Activated CD8-positive, alpha-beta memory T cell treated with anti-CD3 and anti-CD28 coated beads for 1 hour (primary cell): ENCODE measurements at places on chromosomes 7 and 10.

DNA sequence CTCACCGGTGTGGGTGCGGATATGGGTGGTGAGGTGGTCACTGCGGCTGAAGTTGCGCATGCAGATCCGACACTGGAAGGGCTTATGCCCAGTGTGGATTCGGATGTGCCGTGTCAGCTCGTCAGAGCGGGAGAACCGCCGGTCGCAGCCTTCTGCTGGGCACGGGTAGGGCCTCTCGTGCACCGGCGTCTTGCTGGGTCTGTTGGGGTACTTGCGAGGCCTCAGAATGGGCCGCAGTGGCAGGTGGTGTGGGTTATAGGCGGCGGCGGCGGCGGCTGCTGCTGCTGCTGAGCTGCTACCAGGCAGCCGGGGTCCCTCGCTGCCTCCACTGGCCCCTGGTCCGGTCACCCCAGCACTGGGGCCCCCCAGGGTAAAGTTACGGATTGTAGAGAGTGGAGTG lies 2.7 kb downstream of the EGR2 start:
- DNase-seq = no peak

DNA sequence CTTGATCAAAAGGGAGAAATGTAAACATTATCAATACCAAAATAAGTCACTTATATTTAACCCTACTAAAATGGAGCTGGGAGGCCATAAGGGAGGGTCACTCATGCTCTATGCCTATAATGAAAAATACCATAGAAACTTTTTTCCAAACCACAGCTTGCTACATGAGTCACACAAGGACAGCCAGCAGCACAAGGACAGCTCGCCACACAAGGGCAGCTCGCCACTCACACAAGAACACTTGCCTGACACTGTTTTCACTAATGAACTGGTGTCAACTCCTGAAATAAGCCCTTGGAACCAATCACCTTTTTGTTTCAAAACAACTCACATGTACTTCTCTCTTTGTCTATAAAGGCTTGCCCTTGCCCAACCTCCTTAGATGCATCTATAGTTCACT lies 43.3 kb downstream of the FRMPD2 start:
- DNase-seq = no peak

- no peak for DNase-seq
Measured at GRCh38 chr10:129442866-129443265, 24.2 kb upstream of the MGMT start.

DNA sequence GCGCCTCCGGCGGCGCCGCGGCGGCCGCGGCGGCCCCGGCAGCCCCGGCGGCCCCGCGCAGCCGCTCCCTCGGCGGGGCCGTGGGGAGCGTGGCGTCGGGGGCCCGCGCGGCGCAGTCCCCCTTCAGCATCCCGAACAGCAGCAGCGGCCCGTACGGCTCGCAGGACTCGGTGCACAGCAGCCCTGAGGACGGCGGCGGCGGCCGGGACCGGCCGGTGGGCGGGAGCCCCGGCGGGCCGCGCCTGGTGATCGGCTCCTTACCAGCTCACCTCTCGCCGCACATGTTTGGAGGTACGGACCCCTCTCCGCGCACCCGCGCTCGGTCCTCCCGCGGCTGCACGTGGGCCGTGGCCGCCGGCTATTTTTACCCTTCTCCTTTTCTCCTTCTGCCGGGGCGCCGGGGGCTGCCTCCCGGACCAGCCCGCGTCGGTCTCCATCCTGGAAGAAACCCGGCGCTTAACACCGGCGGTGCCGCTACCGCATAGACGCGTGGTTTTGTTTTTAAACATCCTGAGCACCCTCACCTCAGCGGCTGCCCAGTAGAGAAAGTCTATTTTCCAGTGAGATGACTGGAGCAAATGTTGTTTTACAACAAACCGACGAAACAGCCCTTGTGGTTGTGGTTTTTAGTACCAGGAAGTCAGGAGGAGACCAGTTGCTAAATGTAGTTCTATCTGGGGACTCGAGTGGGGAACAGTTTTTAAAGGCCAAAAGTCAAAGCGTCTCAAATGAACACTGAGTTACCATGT lies 1.3 kb downstream of the ZNRF2 start:
- DNase-seq = peak; percentile 17

- no peak for DNase-seq
Measured at GRCh38 chr10:66307826-66308225, 618.0 kb upstream of the LRRTM3 start.

DNA sequence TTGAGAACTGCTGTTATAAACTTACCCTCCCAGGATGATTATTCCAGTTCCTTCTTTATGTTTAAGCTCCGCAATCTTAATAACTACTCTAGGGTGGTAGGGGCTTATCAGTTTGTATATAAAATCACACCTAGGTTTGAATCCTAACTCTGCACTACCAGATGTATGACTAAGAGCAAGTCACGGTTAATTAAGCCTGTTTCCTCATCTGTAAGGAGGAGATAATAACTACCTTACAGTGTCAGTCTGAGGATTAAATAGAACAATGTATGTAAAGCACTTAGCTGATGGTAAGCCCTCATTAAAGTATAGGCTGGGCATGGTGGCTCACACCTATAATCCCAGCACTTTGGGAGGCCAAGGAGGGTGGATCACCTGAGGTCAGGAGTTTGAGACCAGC lies 9.2 kb downstream of the DNA2 start:
- no peak for DNase-seq

- no peak for DNase-seq
Measured at GRCh38 chr7:452791-453455, 66.7 kb downstream of the PDGFA start.

- no peak for DNase-seq
Measured at GRCh38 chr7:24756545-24757352, 515 bp downstream of the GSDME start.

DNA sequence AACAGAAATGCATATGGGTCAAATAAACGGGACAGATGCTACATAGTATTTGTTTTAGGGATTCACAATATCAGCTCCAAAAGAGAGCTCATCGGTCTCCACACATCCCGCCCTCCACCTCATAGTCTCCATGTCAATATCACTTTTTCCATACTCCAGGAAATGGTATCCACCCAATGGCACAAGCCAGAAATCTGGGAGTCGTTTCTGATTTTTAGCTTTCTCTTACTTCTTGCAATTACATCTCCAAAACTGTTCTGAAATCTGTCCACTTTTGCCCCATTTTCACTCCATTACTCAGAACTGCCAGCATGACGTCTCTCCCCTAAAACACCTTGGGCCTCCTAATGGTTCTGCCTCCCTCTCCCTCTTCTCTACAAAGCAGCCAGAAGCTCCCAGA lies 47.4 kb upstream of the EZH2 start:
- no peak for DNase-seq

GRCh38 chr7:87151729-87152111 lies 533 bp upstream of the DMTF1 start:
- DNase-seq = no peak

DNA sequence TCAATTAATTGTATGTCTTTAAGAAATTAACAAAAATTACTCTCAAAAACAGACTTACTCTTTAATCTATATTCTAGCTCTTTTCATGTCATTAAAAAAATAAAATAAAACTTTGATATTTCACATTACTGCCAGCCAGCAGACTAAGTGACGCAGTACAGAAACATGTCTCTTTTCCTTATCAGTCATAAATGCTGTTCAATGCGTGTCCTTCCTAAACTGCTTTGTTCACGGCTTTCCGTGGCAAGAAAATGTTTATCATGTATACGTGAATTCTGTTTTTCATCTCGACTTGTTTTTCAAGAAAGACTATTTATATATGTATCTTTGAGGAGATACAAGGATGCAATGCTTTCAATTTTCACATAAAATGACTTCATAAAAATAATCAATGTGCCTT lies 182.4 kb downstream of the DOCK4 start:
- DNase-seq = no peak

DNA sequence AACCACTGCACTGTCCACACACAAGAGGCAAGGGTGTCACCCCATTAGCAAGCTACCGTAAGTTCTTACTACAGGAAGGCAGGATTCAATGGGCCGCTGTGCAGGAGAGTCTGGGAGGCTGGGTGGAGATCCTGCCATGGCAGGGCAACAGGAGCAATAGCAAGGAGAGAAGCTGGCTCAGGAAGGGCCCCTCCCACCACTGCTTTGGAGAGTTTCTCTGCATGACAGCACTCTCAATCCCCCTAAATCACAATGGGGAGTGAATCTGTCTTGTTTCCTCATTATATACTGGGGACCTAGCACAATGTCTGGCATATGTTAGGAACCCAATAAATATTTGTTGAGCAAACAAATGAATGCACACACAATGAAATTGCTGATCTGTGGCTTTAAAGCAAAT lies 83.2 kb upstream of the SFMBT2 start:
- DNase-seq = no peak
